ENCODE measurements at places on chromosomes 1 and 21.

DNA sequence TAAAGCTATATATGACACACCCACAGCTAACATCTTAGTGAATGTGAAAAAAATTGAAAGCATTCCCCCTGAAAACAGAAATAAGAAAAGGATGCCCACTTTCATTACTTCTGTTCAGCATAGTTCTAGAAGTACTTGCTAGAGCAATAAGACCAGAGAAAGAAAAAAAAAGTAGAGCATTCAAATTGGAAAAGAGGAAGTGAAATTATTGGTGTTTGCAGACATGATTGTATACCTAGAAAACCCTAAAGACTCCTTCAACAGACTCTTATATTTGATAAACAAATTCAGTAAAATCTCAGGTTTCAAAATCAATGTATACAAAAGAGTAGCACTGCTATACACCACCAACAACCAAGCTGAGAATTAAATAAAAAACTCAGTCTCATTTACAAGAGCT lies 1461.0 kb downstream of the AMY1C start:
- DNase-seq = no peak

DNA sequence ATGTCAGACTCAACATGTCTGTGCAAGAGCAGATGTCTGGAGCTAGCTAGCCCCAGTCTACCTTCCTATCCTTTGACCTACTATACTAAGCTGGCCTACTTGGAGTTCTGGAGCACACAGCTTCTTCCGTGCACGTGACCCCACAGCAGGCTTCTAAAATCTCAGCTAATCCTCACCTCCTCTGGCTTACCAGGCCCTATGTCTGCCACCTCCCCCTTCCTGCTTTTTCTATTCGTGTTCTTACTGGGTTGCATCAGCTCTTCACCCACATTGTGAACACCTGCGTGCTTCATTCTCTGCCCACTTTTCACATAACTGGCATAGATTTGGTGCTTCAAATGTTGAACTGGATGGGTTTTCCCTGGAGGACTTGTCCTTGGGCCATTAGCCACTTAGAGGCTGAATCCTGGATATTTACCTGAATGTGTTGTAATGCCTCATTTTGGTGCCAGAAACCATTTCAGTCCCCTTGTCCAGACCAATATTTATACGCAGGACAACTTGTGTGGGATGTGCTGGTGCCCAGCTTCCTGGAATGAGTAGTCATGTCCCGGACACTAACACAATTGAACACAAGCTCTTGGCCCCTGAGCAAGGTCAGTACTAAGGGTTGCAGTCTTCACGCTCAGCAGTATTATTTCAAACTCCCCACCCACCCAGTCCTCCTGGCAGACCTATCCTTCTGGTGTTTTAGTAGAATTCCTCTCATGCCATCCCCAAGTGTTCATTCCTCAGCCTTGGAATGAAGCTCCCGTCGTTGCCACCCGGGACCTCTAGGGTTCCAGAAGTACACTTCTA lies 24.0 kb downstream of the TENT5C start:
- DNase-seq = no peak

- no peak for DNase-seq
Observed at GRCh38 chr1:26890467-26890796, 349 bp upstream of the GPN2 start.

- no peak for DNase-seq
Observed at GRCh38 chr1:151611288-151611790, 511 bp upstream of the SNX27 start.

- DNase-seq = no peak
Observed at GRCh38 chr1:186275822-186276221, 99.2 kb downstream of the TPR start.

DNA sequence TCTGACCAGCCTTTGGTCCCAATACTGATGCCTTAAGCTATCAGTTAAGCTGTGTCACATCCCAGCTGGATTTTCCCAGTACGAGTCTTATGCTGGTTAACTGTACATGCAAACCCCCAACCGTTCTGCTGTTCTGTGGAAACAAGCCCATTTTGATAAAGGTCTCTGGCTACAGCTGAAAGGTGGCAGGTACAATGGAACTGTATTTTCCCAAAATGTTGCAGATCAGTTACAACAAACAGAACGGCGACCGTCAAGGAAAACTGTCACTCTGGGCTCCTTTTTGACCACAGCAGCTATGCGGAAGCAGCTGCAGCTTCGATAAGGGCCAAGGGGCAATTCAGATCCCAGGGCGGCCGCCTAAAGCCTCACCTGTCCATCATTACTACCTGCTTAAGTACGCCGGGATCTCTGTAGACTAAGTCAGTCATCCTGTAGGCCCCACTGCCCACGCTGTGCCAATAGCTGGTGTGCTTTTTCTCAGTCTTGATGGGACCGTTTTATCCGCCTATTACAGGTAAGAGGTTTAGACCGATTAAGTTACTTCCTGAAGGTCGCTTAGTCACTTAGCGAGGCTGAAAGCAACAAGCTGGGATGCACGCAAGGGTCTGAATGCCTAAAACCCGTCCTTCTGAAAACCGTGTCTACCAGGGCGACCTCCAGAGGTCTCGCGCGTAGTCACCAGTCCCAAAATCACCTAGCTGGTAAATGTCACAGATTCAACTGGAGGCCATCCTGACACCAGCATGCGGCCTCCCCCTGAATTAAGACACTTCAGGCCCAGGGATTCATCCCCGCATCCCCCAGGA lies 11.1 kb upstream of the RAB42 start:
- peak; percentile 22 for DNase-seq

GRCh38 chr1:18283601-18284385 lies 176.2 kb downstream of the IGSF21 start:
- DNase-seq = no peak

GRCh38 chr1:230661976-230662375 lies 19.7 kb downstream of the COG2 start:
- no peak for DNase-seq
